NCI-H1694 treated with DMSO at 0.1 percent for 48 hours (cell line): ENCODE measurements at places on chromosomes 16 and 17.

- DNase-seq, result no peak
These were observed 12.9 kb upstream of the CHST4 start for GRCh38 chr16:71513302-71513701.

- DNase-seq, result no peak
These were observed 29.2 kb downstream of the SOCS3 start for GRCh38 chr17:78330570-78331224.

GRCh38 chr16:81409016-81409556, 35.5 kb upstream of the CMIP start:
- no peak for DNase-seq

- DNase-seq, result no peak
These were observed 33.0 kb downstream of the PITPNM3 start for GRCh38 chr17:6523330-6523729.

- no peak for DNase-seq
These were observed 40.5 kb upstream of the CLEC18B start for GRCh38 chr16:74461826-74462225.

- no peak for DNase-seq
These were observed 2.8 kb upstream of the ARHGAP27 start for GRCh38 chr17:45435481-45435880.

- no peak for DNase-seq
These were observed 6.2 kb downstream of the SBK1 start for GRCh38 chr16:28298511-28298878.

GRCh38 chr17:79226037-79226436, 151.4 kb downstream of the ENGASE start:
- no peak for DNase-seq

GRCh38 chr17:74682471-74683190, 30.1 kb downstream of the CD300LF start:
- peak; percentile 66 for DNase-seq

DNA sequence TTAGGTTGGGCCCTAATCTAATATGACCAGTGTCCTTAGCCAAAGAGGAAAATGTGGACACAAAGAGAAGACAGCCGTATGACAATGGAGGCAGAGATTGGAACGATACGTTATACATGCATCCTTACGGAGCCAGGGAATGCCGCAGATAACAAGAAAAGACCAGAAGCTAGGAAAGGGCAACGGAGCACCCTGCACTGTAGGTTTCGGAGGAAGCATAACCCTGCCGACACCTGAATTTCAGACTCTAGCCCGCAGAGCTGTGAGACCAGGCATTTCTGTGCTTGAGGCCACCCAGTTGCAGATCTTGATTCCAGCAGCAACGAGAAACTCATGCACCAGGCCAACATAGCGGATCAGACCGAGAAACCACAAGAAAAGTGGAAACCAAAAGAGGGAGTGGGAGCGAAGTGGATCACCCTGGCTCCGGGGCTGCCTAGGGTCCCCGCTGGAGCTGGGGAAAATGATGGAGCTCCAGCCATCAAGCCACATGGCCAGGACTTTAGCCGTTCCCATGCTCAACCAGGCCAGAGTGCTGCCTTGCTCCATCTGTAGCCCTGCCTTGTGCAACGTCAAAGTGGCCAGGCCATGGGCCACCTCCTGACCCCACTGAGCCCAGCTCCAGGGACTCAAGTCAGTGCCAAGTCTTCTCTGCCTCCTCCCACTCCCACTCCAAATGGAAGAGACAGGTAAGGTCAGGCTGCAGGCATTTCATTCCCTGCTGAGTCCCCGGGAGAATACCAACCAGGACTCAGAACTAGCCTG, 51.7 kb upstream of the RPL38 start:
- DNase-seq, result no peak

DNA sequence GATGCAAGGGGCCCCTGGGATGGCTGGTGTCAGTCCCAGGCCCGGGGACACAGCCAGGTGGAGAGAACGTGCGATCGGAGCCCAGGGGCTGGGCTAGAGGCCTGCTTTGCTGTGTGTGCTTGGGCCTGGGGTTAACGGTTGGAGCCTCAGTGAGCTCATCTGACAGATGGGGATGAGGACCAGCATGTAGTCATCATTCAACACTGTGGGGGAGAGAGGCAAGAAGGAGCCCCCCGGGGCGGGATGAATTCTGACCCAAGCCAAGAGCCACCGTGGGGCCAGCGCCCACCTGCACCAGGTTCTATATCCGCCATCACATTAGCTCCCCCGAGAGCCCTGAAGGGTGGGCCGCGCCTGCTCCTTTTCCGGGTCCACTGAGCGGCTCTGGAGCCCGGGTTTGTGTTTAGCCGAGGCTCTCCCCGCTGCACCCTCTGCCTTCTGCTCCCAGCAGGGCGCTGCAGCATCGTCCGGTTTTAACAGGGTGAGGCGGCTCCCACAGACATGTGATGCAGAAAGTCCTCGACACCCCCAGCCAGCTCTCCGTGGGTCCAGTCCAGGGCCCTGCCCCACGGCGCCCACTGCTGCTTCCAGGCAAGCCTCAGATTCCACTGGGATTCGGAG, 365.7 kb downstream of the SEC14L1 start:
- DNase-seq, result no peak

GRCh38 chr16:77219437-77219836, 20.2 kb downstream of the SYCE1L start:
- no peak for DNase-seq
